HFFc6 (cell line): ENCODE measurements at places on chromosomes 12 and 14. TPM values are rescaled to one million over a fixed set of nuclear protein-coding genes. Genes with fewer than 3 reads are reported as not detected.
A peak's percentile ranks its signal among the peaks of the same experiment; 100 is the strongest.

Gene VPS37B
- total RNA-seq = 28.0 to 34.1 TPM (median 30.1 TPM) in 3 replicates

Gene CLEC1A
- total RNA-seq = 0.26 to 0.63 TPM (median 0.60 TPM) in 3 replicates

- peaks cover 8% of the 10 kb centered on the region for H3K36me3 ChIP-seq
- H3K27me3 ChIP-seq = peaks cover 2% of the 10 kb centered on the region
- peaks cover 38% of the 10 kb centered on the region for H3K4me1 ChIP-seq
- peak; percentile 34 for DNase-seq
Measured at GRCh38 chr12:56150563-56150962, 1.8 kb upstream of the MYL6B start.

DNA sequence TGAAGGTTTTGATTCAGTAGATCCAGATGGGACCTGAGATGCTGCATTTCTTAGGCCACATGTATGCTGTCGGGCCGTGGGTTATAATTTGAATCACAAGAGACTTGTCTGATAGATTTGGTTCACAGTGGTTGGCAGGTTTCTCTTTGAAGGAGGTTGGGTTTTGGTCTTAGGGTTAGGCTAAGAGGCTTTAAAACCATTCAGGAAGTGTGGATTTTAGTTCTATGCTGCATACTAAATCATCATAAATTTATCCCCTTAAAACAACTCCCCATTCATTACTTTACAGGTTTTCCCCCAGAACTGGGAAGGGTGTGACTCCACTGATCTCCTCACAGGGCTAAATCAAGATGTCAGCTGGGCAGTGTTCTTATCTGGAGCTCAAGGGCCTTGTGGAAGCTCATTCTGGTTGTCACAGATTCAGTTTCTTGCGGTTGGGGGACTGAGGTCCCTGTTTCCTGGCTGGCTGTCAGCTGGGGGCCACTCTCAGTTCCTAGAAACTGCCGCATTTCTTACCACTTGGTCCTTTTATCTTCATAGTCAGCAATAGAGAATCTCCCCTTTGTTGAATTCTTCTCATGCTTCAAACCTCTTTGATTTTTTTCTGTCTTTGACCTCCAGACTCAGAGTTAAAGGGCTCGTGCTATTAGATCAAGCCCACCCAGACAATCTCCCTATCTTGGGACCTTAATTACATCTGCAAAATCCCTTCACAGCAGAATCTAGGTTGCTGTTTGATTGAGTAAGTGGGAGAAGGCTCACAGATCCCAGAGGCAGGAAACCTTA, 20.6 kb upstream of the PCNX1 start:
- H3K27me3 ChIP-seq = no peaks in the 10 kb centered on the region
- H3K4me3 ChIP-seq = no peak overlapping the region
- no peaks in the 10 kb centered on the region for H3K36me3 ChIP-seq
- H3K4me1 ChIP-seq = peaks cover 70% of the 10 kb centered on the region
- DNase-seq = no peak

DNA sequence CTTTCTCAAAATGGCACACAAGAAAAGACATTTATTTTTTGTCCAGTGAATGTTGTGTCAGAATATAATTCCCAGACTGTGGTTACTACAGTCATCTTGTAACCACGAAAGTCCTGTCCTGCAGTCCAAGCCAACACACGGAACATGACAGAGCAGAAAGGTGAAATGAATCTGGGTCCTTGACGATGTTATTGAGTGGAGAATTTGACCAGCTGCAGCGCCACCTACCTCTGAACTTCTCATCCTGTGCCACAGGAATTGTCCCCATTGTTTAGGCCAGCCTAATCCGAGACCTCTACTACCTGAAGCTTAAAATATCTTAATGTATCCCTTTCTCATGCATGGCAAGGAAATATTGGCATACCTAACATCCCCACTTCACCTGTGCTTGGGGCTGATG, 64.1 kb upstream of the OTX2 start:
- DNase-seq = no peak
- no peaks in the 10 kb centered on the region for H3K36me3 ChIP-seq
- H3K4me3 ChIP-seq = no peak overlapping the region
- H3K4me1 ChIP-seq = no peaks in the 10 kb centered on the region

GRCh38 chr12:109830718-109831117, 2.5 kb downstream of the TRPV4 start:
- H3K27ac ChIP-seq = no peak overlapping the region
- H3K4me3 ChIP-seq = no peak overlapping the region
- no peaks in the 10 kb centered on the region for H3K36me3 ChIP-seq

Gene MYO1H
- total RNA-seq = not detected in 2 replicates

Gene ACSS3
- total RNA-seq = 0.50 to 1.1 TPM (median 0.93 TPM) in 3 replicates

Gene CCDC177
- not detected in 3 replicates for total RNA-seq

DNA sequence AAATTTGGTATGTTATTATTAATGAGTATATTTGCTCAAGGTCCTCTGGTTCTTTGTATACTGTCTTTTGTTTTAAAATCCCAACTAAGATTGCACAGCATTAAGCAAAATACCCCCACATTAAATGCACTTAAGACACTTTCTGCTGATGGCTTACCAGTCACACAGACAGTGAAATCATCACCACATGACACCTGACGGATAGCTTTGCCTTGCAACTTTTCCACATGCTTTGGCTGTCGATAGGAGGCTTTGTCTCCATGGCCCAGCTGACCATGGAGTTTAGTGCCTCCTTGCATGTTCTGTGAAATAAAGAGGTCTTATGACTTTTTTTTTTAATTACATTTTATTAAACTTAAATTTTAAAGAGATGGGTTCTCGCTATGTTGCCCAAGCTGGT, 19.7 kb downstream of the NEK9 start:
- no peak for DNase-seq
- no peak overlapping the region for H3K4me3 ChIP-seq
- peaks cover 12% of the 10 kb centered on the region for H3K36me3 ChIP-seq
- no peak overlapping the region for H3K27ac ChIP-seq
- H3K27me3 ChIP-seq = peaks cover 1% of the 10 kb centered on the region; the same call in 1 of the 2 replicates
- H3K4me1 ChIP-seq = no peaks in the 10 kb centered on the region

DNA sequence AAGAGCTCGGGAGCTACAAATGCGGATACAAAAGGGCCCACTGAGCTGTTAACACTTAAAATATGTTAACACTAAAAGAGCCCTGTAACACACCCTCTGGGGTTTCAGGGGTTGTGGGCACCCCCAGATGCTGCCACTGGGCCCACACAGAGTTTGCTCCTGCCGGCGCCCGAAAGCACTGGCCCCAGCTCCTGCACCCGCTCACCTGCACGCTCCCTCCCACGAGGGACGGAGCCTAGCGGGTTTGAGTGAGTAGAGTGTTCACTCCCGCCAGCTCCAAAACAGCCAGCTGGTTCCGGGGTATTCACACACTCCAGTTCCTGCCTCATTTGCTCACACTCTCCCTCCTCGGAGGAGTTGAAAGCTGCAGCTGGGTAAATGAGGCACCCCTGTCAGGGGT, 357.7 kb downstream of the ETNK1 start:
- H3K4me1 ChIP-seq = peaks cover 25% of the 10 kb centered on the region
- no peaks in the 10 kb centered on the region; the same call in 1 of the 2 replicates for H3K27me3 ChIP-seq
- H3K27ac ChIP-seq = no peak overlapping the region
- H3K4me3 ChIP-seq = no peak overlapping the region
- no peaks in the 10 kb centered on the region for H3K36me3 ChIP-seq

- H3K27me3 ChIP-seq = peaks cover 8% of the 10 kb centered on the region
- peak overlapping the region; percentile 91 for H3K4me3 ChIP-seq
- H3K4me1 ChIP-seq = peaks cover 45% of the 10 kb centered on the region
- peak; percentile 55 for DNase-seq
- H3K27ac ChIP-seq = peak overlapping the region; percentile 91
Measured at GRCh38 chr12:57845478-57846284, 848 bp downstream of the CTDSP2 start.
